Vagina (tissue), 2 donors: ENCODE measurements at places on chromosomes 5 and 9. TPM values are rescaled to one million over a fixed set of nuclear protein-coding genes. Genes with fewer than 3 reads are reported as not detected.
A peak's percentile ranks its signal among the peaks of the same experiment; 100 is the strongest.

- no peaks in the 10 kb centered on the region for H3K36me3 ChIP-seq
- H3K4me1 ChIP-seq: peaks cover 53% of the 10 kb centered on the region
Measured at GRCh38 chr5:64767959-64768357, 533 bp downstream of the SREK1IP1 start.

The TNFSF15 gene
- 0.74 TPM for total RNA-seq

DNA sequence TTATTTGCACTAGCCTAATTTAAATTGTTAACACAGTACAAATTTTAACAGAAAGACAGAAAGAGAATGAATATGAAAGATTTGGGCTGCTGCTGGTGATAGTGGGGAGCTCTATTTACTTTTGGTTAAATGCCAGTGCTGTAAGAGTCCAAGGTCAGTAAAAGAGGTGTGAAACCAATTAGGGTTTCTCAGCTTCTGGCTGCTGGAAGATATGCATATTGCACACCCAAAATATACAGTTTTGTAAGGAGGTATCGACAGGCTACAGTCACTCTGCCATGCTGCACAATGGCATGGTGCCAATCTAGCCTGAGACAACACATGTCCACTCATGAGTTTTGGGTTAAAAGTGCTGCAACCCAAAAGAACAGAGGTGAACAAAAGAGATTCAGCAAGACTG, 79.3 kb downstream of the PPP2R2B start:
- H3K27ac ChIP-seq: no peak overlapping the region
- no peaks in the 10 kb centered on the region for H3K27me3 ChIP-seq
- H3K4me1 ChIP-seq: peaks cover 4% of the 10 kb centered on the region
- no peak overlapping the region for H3K4me3 ChIP-seq
- no peaks in the 10 kb centered on the region for H3K36me3 ChIP-seq
- no peak for DNase-seq

The CFAP90 gene
- total RNA-seq: 2.5 TPM

GRCh38 chr5:124906339-124907097, 160.1 kb upstream of the ZNF608 start:
- H3K27ac ChIP-seq: peak overlapping the region; percentile 74
- H3K4me1 ChIP-seq: peaks cover 30% of the 10 kb centered on the region
- H3K4me3 ChIP-seq: no peak overlapping the region
- no peaks in the 10 kb centered on the region for H3K36me3 ChIP-seq
- DNase-seq: no peak

The CDC25C gene
- total RNA-seq: 2.0 TPM

The KCNV2 gene
- not detected for total RNA-seq

DNA sequence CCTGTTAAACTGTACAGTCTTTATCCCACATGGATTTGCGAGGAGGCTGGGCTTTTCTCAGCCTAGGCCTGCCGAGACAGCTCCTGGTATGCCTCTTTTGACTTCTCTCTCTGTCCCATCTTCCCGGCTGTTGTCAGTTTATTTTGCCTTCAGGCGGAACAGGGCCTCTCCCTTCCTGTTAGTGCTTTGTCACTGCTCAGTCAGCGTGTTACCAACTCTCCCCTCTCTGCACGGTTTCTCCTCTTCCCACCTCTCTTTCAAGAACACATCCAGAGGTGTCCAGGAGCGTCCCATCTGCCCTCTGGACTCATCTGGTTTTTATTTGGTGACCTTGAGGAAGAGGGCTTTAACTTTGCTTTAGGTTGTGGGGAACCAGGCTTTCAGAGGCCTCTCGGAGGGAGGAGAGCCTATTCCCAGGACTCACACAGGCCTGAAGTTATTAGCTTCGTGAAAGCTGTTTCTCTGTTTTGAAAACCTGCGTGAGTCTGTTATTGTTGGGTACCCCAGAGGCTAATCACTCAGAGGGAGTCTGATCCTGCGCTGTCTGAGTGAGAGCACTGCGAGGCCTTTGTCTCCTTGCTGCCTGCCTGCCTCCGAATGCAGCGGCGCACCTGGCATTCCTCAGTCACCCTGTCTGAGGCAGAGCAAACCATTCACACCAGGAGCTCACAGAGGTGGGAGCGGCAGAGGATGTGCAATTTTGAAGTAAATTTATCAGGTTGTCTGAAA, 234.4 kb upstream of the MPDZ start:
- no peaks in the 10 kb centered on the region for H3K36me3 ChIP-seq
- no peak for DNase-seq
- H3K4me1 ChIP-seq: peaks cover 15% of the 10 kb centered on the region
- peak overlapping the region; percentile 63 for H3K27ac ChIP-seq

GRCh38 chr9:91089405-91090129, 272.2 kb downstream of the AUH start:
- no peaks in the 10 kb centered on the region for H3K4me1 ChIP-seq
- no peaks in the 10 kb centered on the region for H3K27me3 ChIP-seq
- H3K27ac ChIP-seq: peak overlapping the region; percentile 7
- no peak overlapping the region for H3K4me3 ChIP-seq
- no peaks in the 10 kb centered on the region for H3K36me3 ChIP-seq

The FBLL1 gene
- not detected for total RNA-seq

DNA sequence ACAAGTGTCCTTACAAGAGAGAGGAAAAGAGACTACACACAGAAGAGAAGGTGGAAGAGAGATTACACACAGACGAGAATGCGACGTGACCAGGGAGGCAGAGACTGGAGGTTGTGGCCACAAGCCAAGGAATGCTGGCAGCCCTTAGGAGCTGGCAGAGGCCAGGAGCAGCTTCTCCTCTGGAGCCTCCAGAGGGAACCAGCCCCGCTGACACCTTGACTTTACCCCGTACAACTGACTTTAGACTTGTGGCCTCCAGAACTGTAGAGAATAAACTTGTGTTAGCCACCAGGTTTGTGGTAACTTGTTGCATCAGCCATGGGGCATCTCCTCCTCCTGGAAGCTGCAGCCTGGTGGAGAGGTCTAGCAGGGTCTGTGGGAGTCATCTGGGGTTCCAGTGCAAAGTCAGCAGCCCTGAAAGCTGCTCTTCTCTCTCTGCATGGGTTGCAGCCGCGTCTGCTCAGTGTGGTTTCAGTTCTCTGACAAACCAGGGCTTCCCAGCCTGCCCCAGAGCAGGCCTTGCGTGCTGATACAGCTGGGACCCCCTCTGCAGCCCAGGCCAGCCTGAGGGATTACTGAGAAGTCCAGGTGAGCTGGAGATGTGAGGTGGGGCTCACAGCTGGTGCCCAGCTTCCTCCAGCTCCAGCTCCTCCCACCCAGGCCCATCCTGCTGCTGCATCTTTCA, 30.8 kb upstream of the CNOT6 start:
- DNase-seq: no peak
- H3K4me3 ChIP-seq: no peak overlapping the region
- no peak overlapping the region for H3K27ac ChIP-seq
- no peaks in the 10 kb centered on the region for H3K36me3 ChIP-seq
- no peaks in the 10 kb centered on the region for H3K4me1 ChIP-seq
- no peaks in the 10 kb centered on the region for H3K27me3 ChIP-seq
